ENCODE measurements at places on chromosomes 3 and 15.

GRCh38 chr3:7871003-7871560 is 630.5 kb upstream of the LMCD1 start:
- no peak for DNase-seq

DNA sequence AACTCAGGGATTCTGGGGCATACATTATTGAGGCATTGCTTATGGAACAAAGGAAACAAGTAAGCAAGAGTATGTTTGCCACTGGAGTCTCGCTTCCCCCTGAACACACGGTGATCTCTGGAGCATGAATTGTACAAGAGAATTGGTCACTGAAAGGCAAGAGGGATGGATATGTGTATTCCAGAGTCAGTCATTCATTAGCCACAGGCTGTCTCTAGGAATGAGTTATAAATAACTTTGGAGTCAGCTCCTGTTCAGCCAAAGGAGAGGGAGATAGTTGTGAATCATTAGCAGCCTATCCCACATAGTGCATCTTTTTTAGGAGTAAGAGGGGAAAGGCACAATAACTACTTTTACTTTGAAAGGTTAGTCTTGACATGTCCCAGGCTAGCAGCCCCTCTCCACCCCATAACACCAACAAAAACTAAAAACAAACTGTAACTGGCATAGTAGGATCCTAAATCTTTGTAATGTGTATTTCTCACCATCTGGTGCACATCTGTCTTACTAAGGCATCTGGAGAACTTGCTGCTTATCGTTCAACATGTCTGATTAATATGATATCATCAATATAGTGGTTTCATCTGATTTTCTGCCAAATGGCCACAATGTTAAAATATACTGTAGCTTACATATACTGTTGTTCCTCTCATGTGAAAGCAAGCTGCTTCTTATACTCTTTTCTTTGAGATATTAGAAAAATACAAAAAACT is 462.2 kb downstream of the GRM7 start:
- DNase-seq: no peak

DNA sequence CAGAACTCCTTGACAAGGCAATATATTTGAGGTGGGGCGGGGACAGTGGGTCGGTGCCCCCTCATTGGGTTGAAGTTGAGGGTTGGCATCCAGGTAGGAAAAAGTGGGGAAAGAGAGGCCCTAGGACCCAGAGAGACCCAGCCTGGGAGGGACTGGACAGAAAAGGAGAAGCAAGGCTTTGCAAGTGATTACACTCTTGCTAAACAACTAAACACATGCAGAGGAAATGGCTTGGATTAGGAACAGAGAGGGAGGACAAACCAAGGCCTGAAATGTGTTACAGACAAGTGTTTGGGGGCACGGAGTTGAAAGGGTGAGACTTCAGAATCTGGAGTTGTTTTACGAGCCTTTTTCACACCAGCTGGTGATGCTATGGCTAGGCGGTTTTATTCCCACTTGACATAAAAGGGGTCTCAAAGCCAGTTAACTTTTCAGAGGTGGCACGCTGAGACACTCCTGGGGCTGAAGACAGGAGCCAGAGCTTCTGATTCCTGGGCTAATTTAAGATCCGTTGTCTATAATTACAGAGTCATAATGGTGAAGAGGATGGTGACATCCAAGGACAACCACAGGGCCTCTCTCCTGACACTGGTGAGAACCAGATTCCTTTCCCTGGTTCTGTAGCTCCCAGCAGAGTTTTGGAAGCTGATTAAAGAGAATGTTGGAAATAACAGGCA is 7.7 kb upstream of the KCTD6 start:
- DNase-seq: no peak

- no peak for DNase-seq
Measured at GRCh38 chr15:72502220-72502809, 28.2 kb downstream of the ARIH1 start.

DNA sequence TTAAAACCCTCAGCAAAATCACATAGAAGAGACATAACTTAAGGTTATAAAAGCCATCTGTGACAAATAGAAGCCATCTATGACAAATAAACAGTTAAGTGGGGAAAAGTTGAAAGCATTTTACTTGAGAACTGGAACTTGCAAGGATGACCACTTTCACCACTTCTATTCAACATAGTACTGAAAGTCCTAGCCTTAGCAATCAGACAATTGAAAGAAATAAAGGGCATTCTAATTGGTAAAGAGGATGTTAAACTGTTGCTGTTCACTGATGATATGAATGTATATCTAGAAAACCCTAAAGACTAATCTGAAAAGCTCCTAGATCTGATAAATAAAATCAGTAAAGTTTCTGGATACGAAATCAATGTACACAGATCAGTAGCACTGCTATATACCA is 186.9 kb upstream of the SATB1 start:
- DNase-seq: no peak

DNA sequence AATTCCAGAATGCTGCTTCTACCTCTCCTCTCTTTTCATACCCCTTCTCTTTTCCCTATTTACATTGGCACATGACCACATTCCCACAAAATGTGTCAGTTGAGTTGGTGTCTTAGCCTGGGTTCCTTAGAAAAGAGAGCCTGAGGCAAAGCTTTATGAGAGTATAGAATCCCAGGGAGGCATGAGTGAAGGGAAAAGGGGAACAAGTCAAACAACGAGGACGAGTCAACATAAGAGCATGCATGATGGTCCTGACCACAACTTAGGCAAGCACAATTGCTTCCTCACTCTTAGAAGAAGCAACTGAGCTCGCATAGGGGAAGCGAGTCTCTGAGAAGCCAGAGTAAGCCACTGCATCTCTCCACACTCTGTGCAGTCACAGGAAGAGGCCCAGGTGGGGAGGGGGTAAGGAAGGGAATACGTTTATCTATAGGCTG is 15.4 kb upstream of the ZNF774 start:
- DNase-seq: peak; percentile 1

DNA sequence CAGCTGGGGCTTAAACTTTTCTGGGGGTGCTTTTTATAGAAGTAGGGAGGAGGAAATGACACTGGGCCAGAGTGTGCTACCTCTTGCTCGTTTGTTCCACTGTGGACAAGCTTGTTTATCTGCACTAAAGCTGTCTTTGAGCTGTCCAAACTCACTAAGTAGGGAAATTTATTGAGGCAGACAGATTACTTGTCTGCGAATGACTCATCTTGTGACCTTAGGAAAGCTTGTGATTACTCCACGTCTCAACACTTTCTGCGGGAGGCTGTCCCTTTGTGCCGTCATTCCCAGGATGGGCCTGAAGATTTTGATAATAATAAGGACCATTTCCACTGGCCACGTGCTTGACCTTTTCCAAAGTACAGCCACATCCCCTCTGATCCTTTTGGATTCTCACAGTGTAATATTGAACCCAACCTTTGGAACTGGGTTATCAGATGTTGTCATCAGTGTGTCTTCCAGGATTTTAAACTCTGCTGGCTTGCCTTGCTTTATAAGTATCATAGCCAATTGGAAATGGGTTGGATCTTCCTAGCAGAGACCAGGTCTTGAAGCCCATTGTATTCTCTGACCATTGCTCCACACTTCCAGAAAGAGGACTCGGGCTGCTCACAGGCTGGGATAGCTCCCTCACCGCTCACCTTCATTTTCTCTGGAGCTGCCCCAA is 84.7 kb downstream of the AGBL1 start:
- DNase-seq: no peak

- peak; percentile 71 for DNase-seq
Measured at GRCh38 chr3:73520931-73521461, 103.7 kb downstream of the PDZRN3 start.

- no peak for DNase-seq
Measured at GRCh38 chr3:113285226-113285625, 73.9 kb downstream of the BOC start.

- no peak for DNase-seq
Measured at GRCh38 chr3:125079675-125080045, 23.9 kb upstream of the HEG1 start.

DNA sequence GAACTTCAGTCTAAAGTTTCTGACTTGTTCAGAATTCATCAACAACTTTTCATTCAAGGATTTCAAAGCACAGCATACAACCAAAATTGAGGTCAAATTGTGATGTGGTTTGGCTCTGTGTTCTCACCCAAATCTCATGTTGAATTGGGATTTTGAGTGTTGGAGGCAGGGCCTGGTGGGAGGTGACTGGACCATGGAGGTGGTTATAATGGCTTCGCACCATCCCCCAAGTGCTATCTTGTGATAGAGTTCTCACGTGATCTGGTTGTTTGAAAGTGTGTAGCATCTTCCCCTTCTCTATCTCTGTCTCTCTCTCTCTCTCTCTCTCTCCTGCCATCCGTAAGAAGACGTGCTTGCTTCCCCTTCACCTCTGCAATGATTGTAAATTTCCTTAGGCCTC is 19.6 kb upstream of the SUCLG2 start:
- DNase-seq: no peak

- no peak for DNase-seq
Measured at GRCh38 chr3:23665741-23666140, 140.0 kb upstream of the UBE2E1 start.

All from anterior cingulate cortex (tissue), 58 donors.